ENCODE measurements at places on chromosomes 4 and X.

GRCh38 chr4:2914256-2915126, 48.7 kb downstream of the NOP14 start:
- no peak for DNase-seq

GRCh38 chr4:81030981-81031791, 678 bp downstream of the BMP3 start:
- DNase-seq: no peak

GRCh38 chrX:140503714-140504351, 1.0 kb downstream of the SOX3 start:
- no peak for DNase-seq

DNA sequence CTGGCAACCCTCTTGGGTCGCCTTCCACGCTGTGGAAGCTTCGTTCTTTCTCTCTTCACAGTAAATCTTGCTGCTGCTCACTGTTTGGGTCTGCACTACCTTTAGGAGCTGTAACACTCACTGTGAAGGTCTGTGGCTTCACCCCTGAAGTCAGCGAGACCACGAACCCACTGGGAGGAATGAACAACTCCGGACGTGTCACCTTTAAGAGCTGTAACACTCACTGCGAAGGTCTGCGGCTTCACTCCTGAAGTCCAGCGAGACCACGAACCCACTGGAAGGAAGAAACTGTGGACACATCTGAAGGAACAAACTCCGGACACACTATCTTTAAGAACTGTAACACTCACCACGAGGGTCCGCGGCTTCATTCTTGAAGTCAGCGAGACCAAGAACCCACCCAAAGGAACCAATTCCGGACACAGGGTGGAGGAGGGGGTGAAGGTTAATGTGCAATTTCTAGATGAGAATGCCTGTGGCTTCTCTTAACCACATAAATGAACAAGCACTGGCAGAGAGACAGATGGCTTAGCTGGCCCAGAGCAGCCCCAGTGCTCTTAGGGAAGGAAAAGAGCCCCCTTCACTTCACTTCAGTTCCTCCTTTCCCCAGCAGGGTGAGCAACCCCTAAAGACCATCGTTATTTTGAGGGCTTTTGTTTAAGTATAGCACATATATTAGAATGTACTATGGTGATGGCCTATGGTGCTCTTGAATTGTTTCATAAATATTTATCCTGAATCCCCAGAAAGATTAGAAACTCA, 73.0 kb downstream of the LUZP4 start:
- no peak for DNase-seq

GRCh38 chr4:182829196-182829595, 88.0 kb downstream of the DCTD start:
- no peak for DNase-seq

DNA sequence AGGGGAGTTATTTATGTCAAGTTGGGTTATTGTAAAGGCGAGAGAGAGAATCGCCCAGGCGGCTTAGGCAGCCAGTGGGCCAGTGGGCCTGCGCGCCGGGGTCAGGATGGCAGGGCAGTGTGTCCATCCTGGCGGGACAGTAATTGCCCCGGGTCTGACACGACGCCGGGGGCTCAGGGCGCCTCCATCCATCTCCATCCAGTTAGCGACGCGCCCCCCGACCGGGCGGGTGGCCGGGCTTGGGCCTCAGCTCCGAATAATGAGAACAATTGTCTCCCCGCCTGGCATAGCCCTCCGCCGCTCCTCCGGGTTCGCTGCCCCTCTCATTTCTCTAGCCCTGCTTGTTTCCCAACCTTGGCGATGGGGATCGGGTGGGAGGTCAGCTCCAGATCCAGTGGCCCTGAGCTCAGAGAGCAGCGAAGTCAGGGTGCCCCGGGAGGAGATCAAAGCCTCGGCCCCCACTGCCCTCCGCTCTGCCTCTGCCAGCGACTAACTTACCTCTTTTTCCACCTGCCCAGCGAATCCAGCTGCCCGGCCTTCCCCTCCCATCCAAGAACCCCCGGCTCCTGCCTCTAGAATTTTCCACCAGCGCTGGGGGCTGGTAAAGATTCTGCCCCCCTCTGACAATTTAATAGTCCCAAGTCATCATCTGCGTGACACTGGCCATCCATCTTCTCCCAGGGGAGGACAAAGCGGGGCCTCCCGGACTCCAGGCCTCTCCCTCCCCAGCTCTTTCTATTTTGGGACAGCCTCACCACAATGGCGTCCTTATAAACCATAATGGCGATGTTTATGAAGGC, 56.9 kb upstream of the TMEM33 start:
- no peak for DNase-seq

DNA sequence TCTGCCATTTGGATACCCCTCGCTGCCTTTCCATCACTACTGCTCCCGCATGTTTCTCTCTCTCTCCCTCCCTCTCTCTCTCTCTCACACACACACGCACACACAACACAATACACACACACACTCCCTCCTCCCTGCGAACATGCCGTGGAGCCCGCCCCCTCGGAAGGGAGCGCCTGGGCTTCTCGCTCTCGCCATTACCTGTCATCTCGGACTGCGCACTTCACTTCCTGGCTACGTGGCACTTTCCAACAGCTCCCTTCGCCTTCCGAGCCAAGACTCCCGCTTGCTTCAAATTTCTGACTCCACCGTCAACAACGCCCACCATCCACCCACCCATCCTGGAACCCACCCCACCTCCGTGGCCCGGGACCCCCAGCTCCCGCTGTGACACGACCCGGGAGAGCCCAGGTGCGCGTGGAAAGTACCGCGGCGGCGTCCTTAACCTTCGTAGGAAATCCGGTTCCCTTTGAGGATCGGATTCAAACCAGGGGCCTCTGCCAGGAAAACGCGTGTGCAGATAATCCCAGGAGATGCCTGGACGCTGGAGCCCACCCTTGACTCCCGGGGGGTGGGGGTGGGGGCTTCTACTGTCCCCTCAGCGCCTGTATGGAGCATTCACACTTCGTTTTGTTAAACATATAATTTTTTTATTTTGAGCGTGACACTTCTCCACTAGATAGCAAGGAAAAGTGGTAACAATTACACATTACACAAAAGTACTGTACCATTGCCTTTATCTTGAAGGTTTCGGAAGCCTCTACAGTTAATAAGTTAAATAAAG, 12.5 kb downstream of the ARX start:
- DNase-seq: no peak

GRCh38 chr4:5708449-5709206, at the start of gene EVC2:
Gene EVC2 (minus strand): TSS chr4:5708559. CDS start chr4:5708513, 46 bp downstream.
- no peak for DNase-seq

DNA sequence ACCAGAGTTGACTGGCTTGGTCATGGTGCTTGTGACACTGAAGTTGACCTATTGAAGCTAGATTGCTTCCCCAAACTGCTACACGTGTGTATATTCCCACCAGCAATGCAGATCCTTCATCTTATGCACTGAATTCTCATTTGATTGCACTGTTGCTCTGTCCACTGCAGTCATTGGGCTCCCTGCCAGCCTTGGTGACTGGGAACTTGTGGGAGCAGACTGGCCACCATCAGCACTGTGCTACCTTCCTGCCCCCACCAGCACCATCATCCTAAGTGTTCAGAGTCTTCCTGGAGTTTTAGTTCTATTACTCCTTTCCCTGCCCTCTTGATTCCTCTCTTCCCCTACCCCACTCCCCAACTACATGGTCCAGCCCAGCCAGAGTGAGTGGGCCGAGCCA, 117.7 kb upstream of the PRPS2 start:
- no peak for DNase-seq

DNA sequence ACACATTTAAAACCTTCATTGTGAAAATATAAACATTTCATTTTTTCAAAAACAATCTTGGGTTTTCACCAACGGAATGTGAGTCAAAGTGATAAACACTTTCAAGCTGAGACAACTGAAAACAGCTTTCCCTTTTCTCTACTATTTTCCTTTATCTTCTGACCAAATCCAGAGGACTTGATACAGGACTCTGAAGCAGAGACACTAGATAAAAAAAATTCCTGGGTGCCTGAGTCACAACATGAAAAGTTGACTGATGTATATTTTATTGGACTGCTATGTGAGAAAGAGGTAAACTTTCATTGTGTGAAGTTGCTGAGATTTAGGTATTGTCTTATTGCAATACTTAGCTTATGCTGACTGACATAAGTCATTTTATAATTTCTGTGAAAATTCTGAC, 411.2 kb downstream of the SPOCK3 start:
- no peak for DNase-seq

- no peak for DNase-seq
Measured at GRCh38 chrX:110733166-110733565, 62.5 kb downstream of the CHRDL1 start.

- DNase-seq: no peak
Measured at GRCh38 chr4:108449129-108449528, 171.2 kb upstream of the RPL34 start.

DNA sequence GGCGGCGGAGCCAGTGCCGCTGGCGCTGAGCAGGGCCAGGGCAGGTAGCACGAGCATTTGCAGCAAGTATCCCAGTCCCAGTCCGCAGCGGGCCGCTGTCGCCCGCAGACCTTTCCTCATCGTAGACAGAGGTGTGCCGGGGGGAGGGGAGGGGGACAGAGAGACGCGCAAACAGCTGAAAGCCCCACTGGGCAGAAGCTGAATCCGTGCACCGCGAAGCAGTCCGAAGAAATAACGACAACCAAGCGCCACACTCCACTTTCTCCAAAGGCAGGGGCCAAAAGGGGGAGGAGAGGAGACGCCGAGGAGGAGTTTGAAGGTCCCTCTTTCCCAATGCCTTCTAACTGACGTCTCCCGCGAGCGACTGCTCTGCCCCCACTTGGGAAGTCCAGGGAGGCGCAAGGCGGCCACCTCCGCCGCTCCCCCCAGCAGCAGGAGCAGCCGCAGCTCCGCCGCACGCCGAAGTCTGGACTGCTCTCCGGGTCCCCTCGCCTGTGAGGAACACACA, at the start of gene UNC5C:
Gene UNC5C, minus strand, starts transcription at position 236 of the 508 bp plus-strand sequence.
- DNase-seq: no peak

GRCh38 chr4:173990126-173990868, 293.2 kb downstream of the FBXO8 start:
- no peak for DNase-seq

- DNase-seq: no peak
Measured at GRCh38 chr4:68129793-68130192, at the start of gene TMPRSS11F. Gene TMPRSS11F (minus strand): TSS chr4:68129869. CDS start chr4:68129820, 49 bp downstream.

- no peak for DNase-seq
Measured at GRCh38 chr4:20678400-20678799, 21.9 kb upstream of the PACRGL start.

GRCh38 chrX:133497356-133497755, 82.1 kb upstream of the GPC4 start:
- no peak for DNase-seq

- DNase-seq: no peak
Measured at GRCh38 chrX:109270580-109271484, 211.1 kb downstream of the GUCY2F start.

- no peak for DNase-seq
Measured at GRCh38 chrX:43958529-43958928, 14.7 kb downstream of the NDP start.

- DNase-seq: no peak
Measured at GRCh38 chr4:76293772-76294171, 12.8 kb upstream of the STBD1 start.

DNA sequence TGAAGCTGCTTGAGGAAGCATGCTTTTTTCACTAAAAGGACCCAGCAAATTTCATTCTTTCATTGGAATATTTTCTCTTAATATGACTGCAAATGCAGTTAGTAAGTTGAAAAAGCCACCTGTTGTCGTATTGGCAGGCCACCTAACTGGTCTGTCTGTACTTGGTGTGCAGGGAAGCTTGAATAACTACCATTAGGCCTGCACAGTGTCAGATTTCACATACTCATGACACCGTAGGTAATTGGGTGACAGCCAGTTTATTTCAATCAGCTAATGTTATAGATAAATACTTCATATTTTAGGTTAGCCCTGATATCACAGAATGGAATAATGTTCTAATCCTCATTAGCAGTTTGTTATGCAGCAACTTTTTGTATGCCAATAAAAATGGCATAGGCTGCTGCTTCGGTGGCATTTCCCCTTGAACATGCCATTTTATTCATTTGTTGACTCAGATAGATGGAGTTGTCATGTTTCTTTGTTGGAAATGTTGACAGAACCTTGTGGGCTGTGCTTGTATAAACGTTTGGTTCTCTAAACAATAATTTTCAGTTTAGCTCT, 173.7 kb downstream of the RPA4 start:
- no peak for DNase-seq

DNA sequence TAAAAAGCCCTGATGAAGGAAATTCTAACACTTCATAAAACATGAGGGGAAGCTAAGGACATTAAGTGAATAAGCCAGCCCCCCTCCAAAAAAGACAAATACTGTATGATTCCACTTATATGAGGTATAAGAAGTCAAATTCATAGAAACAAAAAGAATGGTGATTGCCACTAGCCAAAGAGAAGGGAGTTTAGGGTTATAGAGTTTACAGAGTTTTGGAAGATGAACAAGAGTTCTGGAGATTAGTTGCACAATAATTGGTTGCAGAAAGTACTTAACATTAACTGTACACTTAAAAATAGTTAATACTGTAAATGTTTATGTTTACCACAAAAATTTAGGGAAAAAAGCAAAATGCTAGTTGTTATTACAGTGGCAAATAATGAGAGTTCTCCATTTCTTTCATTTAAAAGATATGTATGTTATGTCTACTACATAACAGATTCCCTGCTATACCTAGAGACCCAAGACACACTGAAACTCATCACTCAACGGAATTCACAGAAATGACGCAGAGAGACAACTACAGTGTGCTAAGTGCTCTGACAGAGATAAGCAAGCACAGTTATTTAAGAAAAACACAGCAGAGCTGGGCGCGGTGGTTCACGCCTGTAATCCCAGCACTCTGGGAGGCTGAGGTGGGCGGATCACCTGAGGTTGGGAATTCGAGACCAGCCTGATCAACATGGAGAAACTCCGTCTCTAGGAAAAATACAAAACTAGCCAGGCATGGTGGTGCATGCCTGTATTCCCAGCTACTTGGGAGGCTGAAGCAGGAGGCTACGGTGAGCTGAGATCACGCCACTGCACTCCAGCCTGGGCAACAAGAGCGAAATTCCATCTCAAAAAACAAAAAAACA, 37.2 kb downstream of the EIF4E start:
- no peak for DNase-seq

- DNase-seq: no peak
Measured at GRCh38 chrX:110210417-110211139, 107.3 kb downstream of the AMMECR1 start.

- no peak for DNase-seq
Measured at GRCh38 chr4:99540277-99540939, 23.4 kb downstream of the TRMT10A start.

DNA sequence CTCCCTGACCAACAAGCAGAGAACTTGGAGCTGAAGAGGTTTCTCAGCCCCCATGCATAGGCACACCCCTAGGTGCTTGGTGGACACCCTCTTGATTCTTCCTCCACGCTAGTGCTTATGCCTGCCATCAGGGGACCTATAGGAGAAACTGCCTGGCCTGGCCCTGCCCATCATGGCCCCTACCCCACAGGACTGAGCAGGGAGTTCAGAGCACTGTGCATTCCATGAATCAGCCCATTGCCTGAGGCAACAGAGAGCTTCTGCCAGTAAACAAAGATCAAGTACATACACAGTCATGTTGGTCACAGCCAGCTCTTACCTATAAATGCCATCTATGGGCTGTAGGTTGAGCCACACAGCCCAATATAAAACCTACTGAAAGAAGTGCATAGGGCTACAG, 99.1 kb upstream of the EDNRA start:
- DNase-seq: no peak

GRCh38 chrX:70257423-70258288, 2.3 kb downstream of the P2RY4 start:
- no peak for DNase-seq

All from activated gamma-delta T cell (primary cell).